ENCODE measurements at places on chromosomes 12 and 14.

DNA sequence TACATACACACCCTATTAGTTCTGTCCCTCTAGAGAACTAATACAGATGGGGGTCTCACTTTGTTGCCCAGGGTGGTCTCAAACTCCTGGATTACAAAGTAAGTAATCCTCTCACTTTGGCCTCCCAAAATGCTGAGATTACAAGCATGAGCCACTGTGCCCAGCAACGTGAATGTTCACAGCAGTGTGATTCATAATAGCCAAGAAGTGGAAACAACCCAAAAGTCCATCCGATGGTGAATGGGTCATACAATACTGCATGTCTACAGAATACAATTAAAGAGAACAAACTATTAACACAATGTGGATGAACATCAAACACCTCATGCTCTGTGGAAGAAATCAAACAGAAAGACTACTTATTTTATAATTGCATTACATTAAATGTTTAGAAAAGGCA, 57.3 kb upstream of the SYNE2 start:
- DNase-seq, result no peak

GRCh38 chr12:120783197-120783596, 57.6 kb downstream of the ACADS start:
- peak; percentile 73 for DNase-seq

GRCh38 chr14:24159777-24160498, 1.1 kb upstream of the IRF9 start:
- DNase-seq, result no peak

GRCh38 chr12:90099288-90099687, 390.6 kb upstream of the ATP2B1 start:
- DNase-seq, result peak; percentile 53

GRCh38 chr14:37813732-37814131, 218.3 kb downstream of the TTC6 start:
- DNase-seq, result peak; percentile 4

DNA sequence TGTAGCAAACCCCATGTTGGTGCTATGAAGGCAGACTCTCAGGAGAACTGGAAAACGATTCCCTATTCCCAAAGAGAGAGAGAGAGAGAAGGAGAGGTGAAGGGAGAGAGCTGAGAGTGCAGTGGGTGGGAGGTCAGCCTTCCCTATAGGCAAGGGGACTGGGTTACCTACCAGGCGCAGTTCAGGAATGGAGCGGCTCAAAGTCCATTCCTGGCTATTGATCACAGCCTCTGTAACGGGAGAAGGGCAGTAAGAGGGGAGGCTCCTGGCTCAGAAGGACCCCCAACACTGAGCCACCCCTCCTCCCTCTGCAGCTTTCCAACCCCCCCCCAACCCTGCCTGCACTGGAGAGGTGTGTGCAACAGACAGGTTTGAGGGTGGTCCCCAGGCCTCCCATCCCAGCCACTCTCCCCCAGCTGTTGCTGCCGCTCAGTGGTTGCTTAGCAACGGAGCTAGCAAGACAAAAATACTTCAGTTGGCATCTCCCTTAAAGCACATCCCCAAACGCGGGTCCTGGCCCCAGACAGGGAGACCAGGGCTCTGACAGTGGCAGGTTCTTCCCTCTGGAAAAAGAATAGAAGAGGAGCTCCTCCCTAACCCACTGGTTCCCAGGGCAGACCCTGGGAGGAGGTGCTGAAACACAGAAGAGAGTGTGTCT, 3.2 kb downstream of the AGAP2 start:
- DNase-seq, result no peak

GRCh38 chr12:118375348-118375747, 1.0 kb upstream of the SUDS3 start:
- DNase-seq, result no peak

GRCh38 chr12:78684419-78684818, 180.2 kb upstream of the SYT1 start:
- DNase-seq, result no peak

DNA sequence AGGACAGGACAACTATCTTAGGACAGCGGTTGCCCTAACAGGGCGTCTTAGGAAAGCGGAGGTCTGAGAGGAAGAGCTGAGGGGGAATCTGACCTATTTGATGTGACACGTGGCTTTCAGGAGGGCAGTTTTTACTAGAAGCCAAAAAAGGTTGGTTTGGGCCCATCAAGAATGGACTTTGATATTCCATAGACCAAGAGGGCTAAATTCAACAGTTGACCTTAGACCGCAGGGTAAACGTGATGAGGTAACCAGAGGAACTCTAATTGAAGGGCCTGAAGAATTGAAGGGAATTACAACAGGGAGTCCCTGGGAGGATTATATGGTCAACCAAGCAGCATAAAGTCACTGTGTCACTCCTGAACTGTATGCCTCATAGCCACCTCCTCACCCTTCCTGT, 11.5 kb downstream of the C1S start:
- no peak for DNase-seq

DNA sequence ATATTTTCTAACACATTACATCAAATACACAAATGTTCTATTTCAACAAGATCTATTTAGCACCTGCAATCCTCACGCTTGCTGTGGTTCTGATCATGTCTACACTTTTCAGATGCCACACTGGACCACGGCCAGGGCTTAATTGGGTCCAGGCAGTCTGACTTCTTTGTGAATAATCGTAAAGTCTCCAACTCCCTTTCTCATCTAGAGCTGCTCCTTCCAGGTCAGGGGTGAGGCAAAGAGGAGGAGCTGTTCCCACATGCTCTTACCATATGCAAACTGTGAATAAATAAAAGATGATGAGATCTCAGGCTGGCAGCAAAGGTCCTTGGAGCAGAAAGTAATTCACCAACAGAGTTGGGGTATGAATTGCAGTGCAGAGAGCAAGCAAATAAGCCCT, 316.6 kb downstream of the GLT1D1 start:
- DNase-seq, result no peak

DNA sequence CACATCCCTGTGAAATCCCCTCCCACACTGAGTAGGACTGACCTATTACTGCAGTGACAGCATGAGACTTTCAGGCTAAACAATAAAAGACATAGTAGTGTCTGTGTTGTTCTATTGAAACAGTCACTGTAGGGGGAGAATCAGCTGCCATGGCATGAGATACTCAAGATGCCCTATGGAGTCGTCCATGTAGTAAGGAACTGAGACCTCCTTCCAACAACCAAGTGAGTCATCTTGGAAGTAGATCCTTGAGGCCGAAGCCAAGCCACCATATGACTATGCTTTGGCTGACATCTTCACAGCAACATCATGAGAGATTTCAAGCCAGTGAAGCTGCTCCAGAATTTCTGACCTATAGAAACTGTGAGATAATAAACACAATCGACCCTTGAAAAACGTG, 12.1 kb upstream of the LRP6 start:
- peak; percentile 30 for DNase-seq

GRCh38 chr14:37493606-37494005, 101.4 kb downstream of the FOXA1 start:
- DNase-seq, result peak; percentile 17

GRCh38 chr12:104520242-104520900, 63.6 kb downstream of the CHST11 start:
- no peak for DNase-seq

DNA sequence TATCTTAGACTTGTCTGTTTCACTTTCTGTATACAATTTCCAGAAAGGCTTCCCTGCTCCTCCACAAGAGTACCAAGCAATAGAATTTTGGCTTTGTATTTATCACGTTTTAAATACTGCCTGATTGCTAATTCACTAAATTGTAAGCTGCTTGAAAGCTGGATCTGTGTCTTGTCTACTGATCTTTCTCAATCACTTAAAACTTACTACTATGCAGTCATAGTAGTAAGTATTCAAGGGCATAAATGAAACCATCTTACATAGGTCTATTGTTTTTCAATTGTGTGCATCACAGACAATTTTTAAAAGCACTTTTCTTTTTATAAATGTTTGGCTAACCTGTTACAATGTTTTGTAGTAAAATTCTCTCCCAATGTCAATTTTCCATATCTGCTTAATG, 1.2 kb upstream of the GLIPR1L2 start:
- DNase-seq, result no peak

GRCh38 chr14:49972823-49973222, 79.9 kb downstream of the ARF6 start:
- DNase-seq, result peak; percentile 89

- DNase-seq, result no peak
Observed at GRCh38 chr12:106082216-106083175, 56.3 kb downstream of the NUAK1 start.

- DNase-seq, result no peak
Observed at GRCh38 chr12:88662961-88663360, 82.7 kb upstream of the KITLG start.

GRCh38 chr14:59699442-59699841, 122.8 kb upstream of the CCDC175 start:
- DNase-seq, result no peak

- no peak for DNase-seq
Observed at GRCh38 chr12:70842136-70842535, 78.4 kb downstream of the PTPRR start.

DNA sequence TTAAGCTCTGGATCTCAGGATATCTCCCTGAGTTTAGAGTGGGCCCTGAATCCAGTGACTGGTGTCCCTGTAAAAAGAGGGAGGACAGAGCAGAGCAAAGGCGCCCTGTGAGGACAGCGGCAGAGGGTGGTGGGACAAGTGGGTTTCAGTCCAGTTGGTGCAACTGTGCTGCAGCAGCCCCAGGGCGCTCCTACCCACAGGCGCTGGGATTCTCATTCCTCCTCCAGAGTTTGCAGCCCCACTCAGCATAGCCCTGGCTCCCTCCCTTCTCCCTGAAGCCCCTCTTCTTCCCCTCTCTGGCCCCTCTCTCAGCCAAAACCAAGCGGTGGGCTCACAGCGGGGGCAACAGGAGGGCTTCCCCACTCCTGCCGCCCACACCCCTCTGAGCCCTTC, 1.6 kb downstream of the TMEM179 start:
- no peak for DNase-seq

- no peak for DNase-seq
Observed at GRCh38 chr12:6317693-6318439, 7.4 kb downstream of the PLEKHG6 start.

DNA sequence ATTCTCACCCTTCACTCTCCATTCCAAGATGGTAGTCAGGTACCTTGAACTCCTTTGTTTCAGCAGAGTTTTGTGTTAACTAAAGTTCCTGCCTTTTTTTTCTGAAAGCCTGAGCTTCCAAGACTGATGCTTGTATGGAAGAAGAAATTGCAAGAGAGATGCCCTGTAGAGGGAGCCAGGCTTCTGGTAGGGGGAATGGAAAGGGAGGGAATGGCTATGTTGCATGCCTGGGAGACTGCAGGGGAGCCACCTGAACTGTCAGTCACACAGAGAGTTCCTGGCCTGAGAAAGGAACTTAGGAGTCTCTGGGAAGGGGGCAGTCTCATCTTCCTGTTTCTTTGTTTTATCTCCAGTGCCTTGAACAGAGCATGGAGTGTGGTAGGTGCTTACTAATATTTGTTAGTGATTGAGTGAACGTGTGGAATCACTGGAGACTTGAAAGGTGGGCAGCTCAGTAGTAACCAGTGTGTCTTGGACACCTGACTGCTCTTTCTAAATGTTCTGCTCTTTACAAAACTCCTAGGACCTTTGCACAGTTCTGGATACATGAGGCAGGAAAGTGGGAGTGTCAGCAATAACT, 132.2 kb downstream of the ANO4 start:
- peak; percentile 35 for DNase-seq

DNA sequence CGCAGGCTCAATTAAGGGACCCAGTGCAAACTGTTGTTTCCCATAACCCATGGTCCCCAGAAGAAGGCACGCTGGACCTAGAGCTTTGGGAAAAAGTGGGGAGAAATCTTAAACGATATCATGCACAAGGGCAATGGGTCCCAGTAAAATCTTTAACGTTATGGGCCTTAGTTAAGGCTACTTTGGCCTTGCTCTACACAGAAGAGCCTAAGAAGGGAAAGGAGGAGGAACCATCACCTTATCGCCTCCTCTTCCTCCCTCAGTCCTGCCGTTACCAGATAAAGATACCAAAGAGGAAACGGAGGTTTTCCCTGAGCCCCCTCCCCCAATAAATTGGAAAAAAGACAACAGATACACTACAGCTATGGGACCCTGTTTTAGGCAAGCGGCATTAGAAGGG, 116.9 kb downstream of the PPHLN1 start:
- no peak for DNase-seq

DNA sequence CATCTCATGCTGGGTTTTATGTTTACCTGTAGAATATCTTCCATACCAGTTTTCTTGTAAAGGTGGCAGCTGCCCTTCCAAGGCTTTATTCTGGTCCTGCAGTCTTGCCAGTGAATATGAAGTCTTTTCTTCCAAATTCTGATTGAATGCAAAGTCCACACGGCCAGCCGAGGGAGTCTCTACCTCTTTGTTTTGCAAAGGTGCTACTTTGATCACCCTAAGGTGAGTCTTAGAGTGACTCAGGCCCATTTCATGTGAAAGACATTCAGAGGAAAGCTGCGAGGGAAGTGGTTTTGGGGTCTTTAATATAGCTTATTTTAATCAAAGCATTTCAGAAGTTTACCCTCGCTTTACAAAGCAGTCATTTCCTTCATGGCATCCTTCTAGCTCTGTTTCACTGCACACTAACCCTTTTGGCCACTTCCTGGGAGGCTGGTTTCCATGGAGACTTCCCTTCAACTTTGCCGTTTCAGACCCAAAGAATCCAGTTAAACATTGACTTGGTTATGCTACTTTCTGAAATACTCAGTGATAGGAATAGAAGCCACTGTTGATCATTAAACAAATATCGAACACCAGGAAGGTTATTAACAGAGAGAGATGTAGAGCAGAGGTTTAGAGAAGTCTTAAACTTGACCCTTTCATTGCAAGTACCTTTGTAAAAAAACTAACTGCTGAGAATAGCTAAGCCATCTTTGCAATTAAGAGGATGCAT, at the start of gene CCDC198:
CCDC198 (minus strand) TSS at position 391 of the 715 bp plus-strand sequence; CDS start at position 249, 142 bp downstream.
- DNase-seq, result peak; percentile 60

DNA sequence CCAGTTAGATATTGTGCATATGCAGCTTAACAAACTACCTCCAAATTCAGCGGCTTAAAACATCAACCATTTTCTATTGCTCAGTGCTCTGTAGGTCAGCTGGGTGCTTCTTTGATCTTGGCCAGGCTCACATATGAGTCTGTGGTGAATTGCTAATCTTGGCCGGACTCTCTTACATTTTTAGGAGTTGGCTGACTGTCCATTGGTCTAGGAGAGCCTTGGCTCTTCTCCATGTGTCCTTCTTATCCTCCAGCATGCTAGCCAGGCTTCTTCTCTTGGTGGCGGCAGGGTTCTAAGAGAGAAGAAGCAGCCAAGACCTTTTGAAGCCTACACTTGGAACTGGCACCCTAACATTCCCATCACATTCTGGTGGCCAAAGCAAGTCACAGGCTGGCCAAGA, 174.3 kb upstream of the PWP1 start:
- DNase-seq, result peak; percentile 8

- no peak for DNase-seq
Observed at GRCh38 chr12:104505095-104505818, 48.5 kb downstream of the CHST11 start.

- peak; percentile 69 for DNase-seq
Observed at GRCh38 chr14:50335389-50335788, 23.3 kb downstream of the DMAC2L start.

Data from fibroblast of lung (primary cell).